Activated naive CD8-positive, alpha-beta T cell treated with anti-CD3 and anti-CD28 coated beads for 36 hours (primary cell): ENCODE measurements at places on chromosomes 7 and 10.
A peak's percentile ranks its signal among the peaks of the same experiment; 100 is the strongest.

GRCh38 chr10:7239312-7239985 is 171.4 kb downstream of the SFMBT2 start:
- DNase-seq, result peak; percentile 32

GRCh38 chr7:23980081-23980480 is 270.1 kb downstream of the STK31 start:
- DNase-seq, result no peak

DNA sequence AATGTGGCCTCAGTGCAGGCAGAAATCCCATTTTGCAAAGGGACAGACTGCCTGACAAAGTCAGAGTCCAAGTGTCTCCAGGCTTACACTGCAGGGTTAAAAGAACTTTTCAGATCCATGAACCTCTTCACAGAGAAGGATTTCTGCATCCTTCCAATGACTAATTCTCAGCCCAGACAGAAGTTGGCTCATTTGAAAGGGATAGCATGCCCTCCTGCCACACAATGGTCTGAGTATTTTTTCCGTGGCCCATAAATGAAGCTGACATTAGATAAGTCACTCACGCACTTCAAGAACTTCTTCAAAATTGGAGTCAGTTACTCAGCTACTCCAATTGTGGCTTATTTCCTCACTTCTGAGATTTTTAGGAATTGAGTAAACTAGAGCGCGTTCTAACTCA is 170.2 kb downstream of the PLXNA4 start:
- DNase-seq, result no peak

- DNase-seq, result no peak
These were observed 11.2 kb upstream of the ARPC1B start for GRCh38 chr7:99363286-99363685.

- no peak for DNase-seq
These were observed 85.6 kb upstream of the AGR3 start for GRCh38 chr7:16967300-16967811.

DNA sequence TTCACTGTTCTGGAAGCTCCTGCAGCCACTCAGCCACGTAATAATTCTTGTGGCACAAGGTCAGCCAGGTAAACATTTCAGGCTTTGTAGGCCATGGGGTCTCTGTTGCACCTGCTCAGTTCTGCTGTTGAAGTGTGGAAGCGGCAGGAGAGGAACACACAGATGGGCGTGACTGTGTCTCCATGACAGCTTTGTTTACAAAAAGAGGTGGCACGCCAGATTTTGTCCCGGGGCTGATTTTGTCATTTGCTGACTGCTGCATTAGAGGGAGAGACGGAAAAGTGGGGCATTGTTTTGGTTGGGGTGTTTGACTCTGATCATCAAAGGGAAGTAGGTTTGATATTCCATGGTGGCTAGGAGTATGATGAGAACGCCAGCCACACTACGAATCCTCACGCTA is 103.1 kb downstream of the PRKAG2 start:
- DNase-seq, result no peak

DNA sequence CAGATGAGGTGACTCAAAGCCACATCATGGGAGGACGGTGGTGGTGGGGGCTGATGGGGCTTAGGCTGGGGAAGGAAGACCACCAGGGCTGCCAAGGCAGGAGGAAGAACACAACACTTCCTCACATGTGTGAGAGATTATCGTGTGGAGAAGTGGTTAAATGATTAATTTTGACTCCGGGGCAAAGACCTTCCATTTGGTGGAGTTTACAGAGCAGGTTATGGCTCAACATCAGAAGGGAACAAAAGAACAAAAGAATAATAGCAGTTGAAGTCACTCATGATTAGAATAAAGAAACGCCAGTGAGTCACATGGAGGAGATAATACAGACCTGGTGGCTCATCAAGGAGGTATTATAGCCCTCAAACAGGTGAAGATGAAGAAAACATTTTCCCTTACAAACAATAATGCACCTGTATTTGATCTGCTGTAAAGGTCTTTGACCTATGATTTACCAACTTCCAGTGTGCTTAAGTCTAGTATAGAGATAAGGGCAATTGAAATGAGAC is 170.1 kb downstream of the PKD1L1 start:
- no peak for DNase-seq

GRCh38 chr7:32145911-32146310 is 75.7 kb upstream of the PDE1C start:
- DNase-seq, result no peak

DNA sequence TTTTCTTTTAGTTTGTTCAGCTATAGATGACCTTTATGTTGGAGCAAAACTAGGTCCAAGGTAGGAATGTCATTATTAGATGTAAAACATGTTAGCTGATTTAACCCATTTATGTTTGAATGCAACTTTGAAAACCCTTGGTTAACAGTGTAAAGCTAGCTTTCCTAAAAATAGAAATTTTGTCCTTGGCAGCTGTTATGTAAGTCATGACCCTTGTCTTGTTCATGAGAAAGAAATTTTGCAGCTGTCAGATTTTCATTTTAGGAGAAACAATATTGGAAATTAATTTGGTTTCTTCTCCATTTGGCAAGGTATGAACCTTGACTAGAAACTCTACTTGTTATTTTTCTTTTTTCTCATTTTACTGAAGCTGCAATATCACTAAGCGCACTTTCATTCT is 23.9 kb upstream of the CCAR1 start:
- DNase-seq, result no peak

- DNase-seq, result no peak
These were observed 103.8 kb upstream of the AGR3 start for GRCh38 chr7:16985621-16986020.

DNA sequence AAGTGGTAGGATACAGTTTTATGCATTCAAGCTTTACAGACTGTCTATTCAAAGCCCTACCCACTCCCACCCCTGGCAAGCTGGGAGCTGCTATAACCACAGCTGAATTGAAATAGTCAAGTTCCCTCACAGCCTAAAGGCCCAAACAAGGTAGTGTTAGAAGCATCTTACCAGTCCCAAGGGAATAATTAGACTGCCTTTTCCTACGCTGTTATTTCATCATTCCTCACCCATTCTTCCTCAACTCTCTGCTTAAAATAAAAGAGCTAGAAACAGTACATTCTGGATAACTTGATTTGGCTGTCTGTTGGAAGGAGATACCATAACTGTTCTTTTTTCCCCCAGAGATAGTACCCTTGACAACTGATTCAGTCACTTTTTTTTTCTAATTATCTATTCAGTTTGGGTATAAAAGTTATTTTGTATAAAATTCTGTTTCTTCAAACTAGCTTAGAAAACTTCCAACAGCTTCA is 54.0 kb downstream of the RAPGEF5 start:
- DNase-seq, result no peak

DNA sequence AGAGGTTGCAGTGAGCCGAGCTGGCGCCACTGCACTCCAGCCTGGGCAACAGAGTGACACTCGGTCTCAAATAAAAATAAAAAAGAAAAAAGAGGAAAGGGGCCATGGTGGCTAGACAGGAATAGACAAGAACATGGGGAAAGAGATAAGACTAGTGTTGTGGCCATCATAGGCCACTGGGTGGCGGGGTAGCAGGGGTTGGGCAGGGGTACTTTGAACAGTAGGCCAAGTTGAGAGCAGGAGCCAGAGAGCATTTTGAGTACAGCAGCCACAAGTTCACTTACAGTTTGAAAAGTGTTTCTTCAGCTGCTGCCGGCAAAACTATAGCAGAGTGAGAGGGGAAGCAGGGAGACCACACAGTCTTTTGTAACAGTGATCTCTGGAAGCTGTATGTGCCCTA is 656.0 kb downstream of the CNTNAP2 start:
- no peak for DNase-seq

- DNase-seq, result no peak
These were observed 82.3 kb downstream of the HTR7 start for GRCh38 chr10:90775351-90776028.

DNA sequence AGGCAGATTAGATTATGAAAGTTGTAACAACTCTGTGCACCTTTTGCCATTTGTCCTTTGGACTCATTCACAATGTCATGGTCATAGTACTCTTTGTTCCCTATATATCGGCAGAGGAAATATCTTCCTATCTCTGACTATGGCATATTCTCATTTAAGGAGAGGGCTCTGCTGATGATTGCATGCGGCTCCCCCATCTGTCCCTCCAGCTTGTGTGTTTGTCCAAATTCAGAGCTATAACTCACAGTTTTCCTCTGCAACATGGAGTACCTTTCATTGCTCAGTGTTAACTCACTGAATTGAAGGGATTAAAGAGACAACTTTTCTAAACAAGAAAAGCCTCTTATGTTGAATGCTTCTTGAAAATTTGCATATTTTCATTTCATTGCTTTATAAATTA is 145.5 kb downstream of the OTUD1 start:
- DNase-seq, result no peak

GRCh38 chr10:49285232-49285631 is 13.7 kb upstream of the C10orf71 start:
- DNase-seq, result no peak

DNA sequence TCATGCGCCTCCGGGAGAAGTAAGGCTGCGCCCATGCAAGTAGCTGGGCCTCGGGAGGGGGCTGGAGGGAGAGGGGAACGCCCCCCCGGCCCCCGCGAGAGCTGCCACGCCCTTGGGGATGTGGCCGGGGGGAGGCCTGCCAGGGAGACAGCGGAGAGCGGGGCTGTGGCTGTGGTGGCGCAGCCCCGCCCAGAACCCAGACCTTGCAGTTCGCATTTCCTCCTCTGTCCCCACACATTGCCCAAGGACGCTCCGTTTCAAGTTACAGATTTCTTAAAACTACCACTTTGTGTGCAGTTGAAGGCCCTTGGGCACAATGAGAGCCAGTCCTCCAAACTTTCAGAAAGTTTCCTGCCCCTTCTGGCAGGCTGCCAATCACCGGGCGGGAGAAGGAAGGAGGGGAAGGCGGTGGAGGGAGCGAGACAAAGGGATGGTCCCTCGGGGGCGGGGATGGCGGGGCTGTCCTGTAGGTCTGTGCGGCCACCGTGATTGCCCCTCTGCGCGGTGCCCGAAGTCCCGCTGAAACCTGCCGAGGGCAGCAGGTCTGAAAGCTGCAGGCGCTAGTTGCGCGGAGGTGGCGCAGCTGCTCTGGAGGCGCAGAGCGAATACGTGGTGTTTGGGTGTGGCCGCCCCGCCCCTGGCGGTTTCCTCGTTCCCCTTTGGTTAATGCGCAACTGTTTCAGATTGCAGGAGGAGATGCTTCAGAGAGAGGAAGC is 2.1 kb downstream of the VIM start:
- peak; percentile 88 for DNase-seq

GRCh38 chr10:65032867-65033769 is 1511.9 kb downstream of the REEP3 start:
- no peak for DNase-seq

GRCh38 chr7:106871793-106872571 is 6.9 kb downstream of the PIK3CG start:
- no peak for DNase-seq

- no peak for DNase-seq
These were observed 157.3 kb downstream of the CTTNBP2 start for GRCh38 chr7:117715784-117716445.

- DNase-seq, result no peak
These were observed 23.7 kb upstream of the CAMK2B start for GRCh38 chr7:44348851-44349781.

DNA sequence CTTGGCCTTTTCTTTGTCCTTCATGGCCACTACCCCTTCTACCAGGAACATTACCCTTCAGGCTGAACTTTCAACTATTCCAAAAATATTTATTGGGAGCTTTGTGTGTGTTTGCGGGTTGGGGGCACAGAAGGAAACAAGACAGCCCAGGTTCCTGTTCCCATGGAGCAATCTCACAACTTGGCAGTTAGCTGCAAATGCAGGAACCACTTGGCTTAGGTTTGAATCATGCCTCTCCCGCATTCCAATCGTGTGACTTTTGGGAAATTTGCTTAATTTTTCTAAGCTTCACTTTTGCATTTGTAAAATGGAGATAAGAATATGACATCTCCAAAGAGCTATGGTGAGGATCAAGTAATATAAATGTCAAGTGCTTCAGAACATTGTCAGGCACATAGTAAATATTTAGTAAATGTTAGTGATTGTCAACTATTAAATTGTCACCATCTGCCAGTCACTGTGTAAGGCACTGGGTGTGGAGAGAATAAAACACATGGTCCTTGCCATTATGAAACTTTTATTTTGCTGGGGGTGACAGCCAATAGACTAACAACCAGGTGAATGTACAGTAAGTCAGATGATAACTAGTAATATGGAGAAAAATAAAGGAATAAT is 277.1 kb downstream of the SNX13 start:
- no peak for DNase-seq

- DNase-seq, result no peak
These were observed 155.7 kb downstream of the PTPRN2 start for GRCh38 chr7:158431941-158432347.

- no peak for DNase-seq
These were observed 109.7 kb downstream of the RAMP3 start for GRCh38 chr7:45267262-45267661.

DNA sequence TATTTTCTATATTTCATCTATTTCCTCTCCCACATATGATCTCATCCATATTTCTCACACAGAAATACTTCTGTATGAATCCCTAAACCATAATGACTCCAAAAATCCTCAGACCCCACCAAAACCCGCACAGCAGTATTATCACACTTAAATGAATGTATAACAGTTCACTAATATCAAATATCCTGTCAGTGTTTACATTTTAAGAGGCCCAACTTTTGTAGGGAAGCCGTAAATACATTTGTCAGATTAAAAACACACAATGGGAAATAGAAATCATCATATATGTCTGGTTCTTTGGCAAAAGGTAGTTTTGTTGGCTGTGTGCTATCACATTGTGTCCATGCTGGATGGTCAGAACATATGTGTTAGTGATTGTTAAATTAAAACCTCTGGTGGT is 4.2 kb downstream of the AUTS2 start:
- DNase-seq, result no peak

GRCh38 chr10:51076299-51076841 is 2.1 kb downstream of the PRKG1 start:
- DNase-seq, result no peak

DNA sequence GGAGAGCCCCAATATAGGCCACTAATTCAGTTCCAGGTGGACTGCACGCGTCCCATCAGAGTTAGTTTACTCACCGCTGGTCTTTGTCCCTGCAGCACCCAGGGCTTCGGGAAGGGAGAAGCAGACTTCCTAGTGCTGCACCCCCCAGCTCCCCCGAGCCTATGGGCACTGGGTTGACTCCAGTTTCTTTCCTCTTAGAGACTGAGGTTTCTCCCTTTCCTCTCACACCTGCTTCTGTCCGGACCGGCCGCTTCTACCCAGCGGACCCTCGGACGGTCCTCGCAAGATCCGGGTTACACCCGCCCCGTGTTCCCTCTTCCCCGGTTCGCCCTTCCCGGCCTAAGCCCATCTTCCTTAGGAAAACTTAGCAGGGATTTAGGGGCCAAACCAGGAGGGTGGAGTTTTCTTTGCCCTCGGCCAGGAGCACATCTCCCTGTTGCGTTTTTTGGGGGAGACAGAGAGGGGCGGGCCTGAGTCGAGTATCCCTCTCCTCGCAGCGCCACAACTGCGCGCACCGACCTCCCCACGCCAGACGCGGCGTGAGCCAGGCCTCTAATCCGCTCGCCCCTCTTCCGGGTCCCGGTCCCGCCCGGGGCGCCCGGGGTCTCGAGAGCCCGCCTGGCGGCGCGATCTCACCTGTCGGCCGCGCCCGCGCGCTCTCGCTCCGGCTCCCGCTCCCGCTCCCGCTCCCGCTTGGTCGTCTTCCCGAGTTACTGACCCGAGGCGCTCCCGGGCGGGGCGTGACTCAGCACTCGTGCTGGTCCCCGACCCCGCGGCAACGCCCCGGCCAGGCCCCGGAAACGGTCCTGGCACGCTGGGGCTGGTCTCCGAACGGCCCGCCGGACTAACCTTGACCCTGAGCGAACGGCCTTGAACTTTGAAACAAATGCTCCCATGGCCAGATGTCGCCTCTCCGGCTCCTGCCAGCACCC is at the start of gene AIFM2:
Gene AIFM2 (minus strand): TSS at position 728 of the 932 bp plus-strand sequence. CDS start 8,741 bp downstream, outside the sequence.
- DNase-seq, result peak; percentile 58

GRCh38 chr7:10696064-10696463 is 277.6 kb upstream of the PHF14 start:
- no peak for DNase-seq

- no peak for DNase-seq
These were observed 708 bp upstream of the GPR85 start for GRCh38 chr7:113087071-113087998.
